Activated T-helper 2 cell treated with anti-CD3 and anti-CD28 coated beads, Interferon-gamma antibody, Interleukin-2, Interleukin-4, amounts not matched to agents 10 μg/mL and 5 μg/mL and 100 μg/mL, durations not matched to agents 14 hours and 24 hours and 36 hours (primary cell): ENCODE measurements at places on chromosomes 11 and 22. TPM values are rescaled to one million over a fixed set of nuclear protein-coding genes. Genes with fewer than 3 reads are reported as not detected.

Gene MGAT3
- total RNA-seq, result 0.11 and 0.21 TPM in 2 replicates

Gene PTPRCAP
- total RNA-seq, result 89.8 and 94.4 TPM in 2 replicates

Gene CNTN5
- total RNA-seq, result not detected in 2 replicates

Gene EXPH5
- total RNA-seq, result 1.2 and 1.8 TPM in 2 replicates

Gene AGBL2
- total RNA-seq, result 3.6 and 5.1 TPM in 2 replicates

Gene MS4A6E
- not detected in 2 replicates for total RNA-seq

Gene CALCA
- not detected in 2 replicates for total RNA-seq

Gene A4GALT
- not detected in 2 replicates for total RNA-seq
